ENCODE measurements at places on chromosomes 7 and 10.

DNA sequence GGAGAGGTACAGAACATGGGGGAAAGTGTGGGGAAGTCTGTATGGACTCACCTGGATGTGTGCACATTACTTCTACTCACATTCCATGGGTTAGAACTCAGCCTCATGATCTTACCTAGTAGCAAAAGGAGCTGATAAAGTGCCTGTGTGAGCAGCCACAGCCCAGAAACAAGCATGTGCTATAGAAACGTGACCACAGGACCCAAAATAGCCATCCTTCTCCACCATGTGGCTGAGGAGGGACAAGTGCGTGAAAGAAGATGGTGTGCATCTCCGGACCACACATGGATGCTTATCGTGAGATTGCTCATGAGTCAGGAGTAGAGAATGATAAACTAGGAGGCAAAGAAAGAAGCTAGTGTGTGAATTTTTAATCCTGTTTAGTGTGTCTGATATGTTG, 336.4 kb upstream of the PLXDC2 start:
- DNase-seq: no peak

DNA sequence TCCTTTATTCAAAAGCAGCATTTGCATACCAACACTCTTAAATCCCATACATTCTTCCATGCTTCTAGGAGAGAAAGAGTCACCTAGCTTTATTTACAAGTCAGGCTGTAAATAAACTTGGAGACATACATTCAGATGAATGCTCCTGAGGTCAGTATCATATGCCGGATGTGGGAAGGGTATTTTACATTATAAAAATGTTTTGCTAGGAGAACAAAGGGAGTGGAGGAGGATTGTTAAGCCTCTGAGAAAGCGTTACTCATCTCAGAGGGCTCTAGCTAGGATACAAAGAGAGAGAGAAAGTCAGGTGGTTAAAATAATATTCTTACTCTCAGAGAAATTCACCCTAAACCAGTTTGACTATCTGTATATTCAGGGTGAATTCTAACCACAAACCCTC, 300.9 kb upstream of the NPSR1 start:
- no peak for DNase-seq

- no peak for DNase-seq
Measured at GRCh38 chr10:34697351-34698247, 117.5 kb downstream of the PARD3 start.

- DNase-seq: no peak
Measured at GRCh38 chr7:91850455-91850854, 30.0 kb downstream of the MTERF1 start.

DNA sequence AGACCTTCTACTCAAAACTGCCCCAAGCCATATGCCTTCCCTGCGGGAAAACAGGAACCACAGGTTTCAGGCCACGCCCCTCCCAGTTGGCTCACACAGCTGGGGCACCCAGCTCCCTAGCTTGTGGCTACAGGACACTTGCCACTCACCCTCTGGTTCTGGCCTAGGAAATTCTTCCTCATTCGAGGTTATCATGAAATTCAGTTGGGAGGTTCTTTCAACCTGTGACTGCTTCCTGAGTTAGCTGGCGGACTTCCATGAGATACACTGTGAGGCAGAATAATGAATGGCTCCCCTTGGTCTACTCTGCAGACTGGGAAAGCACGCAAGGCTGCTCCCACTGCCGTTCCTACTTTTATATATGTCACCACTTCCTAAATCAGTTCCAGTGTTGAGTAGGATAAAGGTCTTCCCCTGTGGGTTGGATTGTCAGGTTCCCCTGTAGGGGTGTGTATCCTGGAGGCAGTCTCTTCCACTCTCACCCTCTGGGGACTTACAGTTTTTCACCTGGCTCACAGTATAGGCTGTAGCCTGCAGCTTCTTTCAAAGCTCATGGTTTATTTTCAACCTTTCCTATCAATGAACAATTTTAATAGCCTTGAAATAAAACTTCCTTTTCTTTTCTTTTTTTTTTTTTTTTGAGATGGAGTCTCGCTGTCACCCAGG, 37.0 kb downstream of the GPR22 start:
- no peak for DNase-seq

DNA sequence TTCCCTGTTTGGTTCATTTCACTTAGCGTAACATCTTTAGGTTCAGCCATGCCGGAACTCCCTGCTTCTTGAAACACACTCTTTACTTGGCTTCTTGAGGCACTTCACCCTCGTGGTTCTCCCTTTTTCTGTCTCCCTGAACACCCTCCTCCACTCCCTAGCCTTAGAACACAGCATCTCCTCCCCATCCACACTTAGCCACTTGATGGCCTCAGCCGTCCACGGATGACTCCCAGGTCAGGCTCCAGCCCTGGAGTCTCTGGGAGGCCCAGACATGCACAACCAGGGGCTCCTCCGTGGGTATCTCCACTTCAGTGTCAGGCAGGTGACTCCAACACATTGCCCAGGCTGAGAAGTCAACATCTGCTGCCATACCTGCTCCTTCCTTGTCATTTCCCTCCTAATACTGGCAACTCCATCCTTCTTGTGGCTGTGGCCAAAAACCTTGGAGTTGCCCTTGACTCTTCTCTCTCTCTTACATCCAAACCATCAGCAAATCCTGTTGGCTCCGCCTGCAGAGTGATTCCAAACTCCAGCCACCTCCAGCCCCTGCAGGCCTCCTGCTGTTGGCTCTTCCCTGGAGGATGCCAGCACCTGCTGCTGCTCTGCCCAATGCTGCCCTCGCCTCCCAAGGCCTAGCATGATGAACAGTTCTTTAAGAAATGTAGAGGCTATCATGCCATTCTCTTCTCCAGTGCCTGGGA, 8.4 kb upstream of the INMT start:
- no peak for DNase-seq

GRCh38 chr7:25289518-25289917, 61.2 kb upstream of the NPVF start:
- no peak for DNase-seq

DNA sequence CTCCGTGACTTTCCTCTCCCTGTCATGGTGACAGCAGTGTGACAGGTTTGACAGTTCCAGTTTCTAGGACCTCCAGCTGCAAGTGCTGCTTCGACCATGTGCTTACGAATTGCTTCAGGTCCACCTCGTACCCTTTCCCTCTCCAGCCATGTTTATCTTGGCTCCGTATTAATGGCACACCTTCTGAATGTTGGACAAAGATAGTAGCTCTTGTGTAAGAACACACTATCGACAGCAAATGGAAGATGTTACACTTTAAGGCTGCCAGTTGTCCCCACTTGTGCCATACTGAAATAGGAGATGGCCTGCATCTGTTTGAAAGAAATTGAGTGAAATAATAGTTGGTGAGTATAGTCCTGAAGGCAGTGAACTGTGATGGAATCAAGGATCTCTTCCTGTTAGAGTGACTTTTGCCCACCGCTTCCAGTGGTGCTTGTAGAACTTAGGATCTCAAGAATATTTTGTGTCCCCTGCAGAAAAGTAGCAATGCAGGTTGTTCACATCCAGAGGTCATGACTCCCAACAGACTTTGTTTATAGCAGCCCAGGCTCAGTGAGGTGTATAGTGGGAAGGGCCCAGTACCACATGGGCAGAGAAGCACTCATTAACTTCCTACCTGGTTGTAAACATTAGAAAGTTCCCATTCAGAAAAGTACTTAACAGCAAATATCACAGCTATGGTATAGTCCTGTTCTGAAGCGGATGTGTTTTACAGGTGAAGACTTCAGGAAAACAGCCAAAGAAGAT, 629.7 kb upstream of the GALNT17 start:
- DNase-seq: no peak

GRCh38 chr7:48471196-48471595, 299.9 kb downstream of the ABCA13 start:
- no peak for DNase-seq

DNA sequence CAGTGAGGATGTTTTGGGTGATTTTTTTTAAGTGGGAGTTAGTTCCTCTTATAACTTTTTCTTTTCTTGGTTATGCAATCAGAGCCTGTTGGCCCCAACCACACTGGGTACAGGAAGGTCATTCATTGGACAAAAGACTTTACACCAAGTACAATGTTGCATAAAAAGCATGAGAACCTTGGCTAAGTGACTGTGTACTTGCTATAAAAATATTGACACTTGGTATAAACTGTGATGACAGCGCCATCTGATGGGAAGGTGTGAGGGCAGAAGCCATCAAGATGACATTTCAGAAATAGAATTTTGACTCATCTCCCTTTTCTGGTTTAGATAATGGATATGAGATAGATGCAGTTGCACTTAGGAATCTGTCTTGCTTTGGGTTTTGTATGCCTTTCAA, 126.4 kb upstream of the CCDC6 start:
- peak; percentile 29 for DNase-seq

DNA sequence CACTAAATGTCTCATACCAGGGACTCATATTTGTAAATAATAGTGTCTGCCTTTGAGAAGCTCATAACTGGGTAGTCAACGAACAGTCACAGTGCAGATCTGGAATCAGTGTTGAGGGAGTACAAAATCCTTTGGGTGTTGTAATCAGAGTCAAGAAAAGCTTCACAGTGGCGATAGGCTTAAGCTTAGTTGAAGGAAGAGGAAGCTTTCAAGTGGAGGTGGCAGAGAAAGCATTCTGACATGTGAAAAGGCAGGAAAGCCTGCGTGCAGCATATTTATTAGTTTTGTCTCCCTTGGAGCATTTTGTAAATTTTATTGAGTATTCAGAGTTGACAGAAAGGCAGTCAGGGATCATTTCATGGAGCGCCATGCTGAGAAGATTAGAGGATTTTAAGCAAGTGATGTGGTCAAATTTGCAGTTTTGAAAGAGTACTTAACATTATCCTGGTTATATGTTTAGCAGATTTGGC, 104.9 kb downstream of the ADK start:
- DNase-seq: no peak

DNA sequence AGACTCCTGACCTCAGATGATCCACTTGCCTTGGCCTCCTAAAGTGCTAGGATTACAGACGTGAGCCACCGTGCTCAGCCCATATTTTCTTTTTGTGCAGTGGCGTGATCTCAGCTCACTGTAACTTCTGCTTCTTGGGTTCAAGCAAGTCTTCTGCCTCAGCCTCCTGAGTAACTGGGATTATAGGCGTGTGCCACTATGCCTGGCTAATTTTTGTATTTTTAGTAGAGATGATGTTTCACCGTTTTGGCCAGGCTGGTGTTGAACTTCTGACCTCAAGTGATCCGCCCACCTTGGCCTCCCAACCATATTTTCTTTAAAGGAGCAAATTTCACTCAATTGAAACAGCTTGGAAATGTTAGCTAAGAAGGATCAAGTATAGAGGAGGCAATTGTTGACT, 16.5 kb downstream of the GBF1 start:
- DNase-seq: no peak

- DNase-seq: no peak
Measured at GRCh38 chr7:135208102-135208793, 3.1 kb downstream of the WDR91 start.

DNA sequence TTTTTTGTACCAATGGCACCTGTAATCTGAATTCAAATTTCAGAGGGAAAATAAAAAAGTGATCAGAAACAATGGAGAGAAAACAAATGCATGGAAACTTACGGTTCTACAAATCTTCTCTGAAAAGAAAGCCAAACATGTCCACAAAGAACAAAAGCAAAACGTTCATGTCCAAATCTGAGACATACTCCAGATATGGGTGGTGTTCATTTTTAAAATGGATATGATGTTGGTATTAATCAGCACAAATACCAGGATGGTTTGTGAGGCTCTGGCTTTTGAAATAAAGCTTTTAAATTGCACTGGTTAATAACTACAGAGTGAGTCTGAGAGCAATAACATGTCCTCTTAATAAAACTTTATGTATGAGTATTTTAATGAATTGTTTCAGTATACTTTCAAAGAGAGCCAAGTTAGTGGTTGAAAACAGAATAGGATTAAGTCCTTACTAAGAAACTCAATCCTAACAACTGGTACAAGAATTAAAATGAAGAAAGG, 366.4 kb downstream of the INHBA start:
- DNase-seq: no peak

GRCh38 chr7:69708857-69709256, 110.6 kb downstream of the AUTS2 start:
- no peak for DNase-seq

DNA sequence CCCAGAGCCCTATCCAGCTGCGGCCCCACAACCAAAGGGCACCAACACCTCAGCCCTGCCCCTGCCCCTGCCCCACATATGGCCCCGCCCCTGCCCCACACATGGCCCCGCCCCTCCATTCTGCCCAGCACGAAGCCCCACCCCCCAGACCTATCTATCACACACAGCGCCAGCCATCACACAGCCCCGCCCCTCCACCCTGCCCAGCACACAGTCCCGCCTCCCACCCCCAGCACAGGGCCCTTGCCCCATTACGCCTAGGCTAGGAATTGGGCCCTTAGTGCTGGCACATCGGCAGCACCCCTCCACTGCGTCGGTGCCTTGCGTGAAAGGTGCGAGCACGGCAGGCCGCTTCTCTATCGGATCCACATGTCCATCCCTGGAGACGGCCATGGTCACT, 126.8 kb downstream of the MAD1L1 start:
- DNase-seq: no peak

GRCh38 chr10:130495891-130496636, 359.9 kb downstream of the GLRX3 start:
- no peak for DNase-seq

DNA sequence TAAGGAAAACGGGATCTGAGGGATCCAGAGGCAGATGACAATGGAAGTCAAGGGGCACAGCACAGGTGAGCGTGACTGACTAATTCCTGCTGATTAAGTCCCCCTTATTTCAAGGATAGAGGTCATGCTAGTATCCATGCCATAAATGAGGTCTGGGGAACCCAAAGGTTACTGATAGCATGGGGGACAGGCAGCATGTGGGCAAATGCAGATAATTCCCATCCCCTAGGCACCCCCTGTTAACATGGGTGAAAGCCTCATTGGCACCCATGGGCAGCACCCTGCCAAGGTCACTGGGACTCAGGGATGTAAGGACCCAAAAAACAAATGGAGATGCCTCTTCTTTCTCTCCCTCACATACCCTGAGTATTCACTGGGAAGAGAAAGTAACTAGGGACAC, 139.7 kb downstream of the WDR11 start:
- no peak for DNase-seq

GRCh38 chr10:88111294-88111693, 247.9 kb downstream of the PTEN start:
- no peak for DNase-seq

DNA sequence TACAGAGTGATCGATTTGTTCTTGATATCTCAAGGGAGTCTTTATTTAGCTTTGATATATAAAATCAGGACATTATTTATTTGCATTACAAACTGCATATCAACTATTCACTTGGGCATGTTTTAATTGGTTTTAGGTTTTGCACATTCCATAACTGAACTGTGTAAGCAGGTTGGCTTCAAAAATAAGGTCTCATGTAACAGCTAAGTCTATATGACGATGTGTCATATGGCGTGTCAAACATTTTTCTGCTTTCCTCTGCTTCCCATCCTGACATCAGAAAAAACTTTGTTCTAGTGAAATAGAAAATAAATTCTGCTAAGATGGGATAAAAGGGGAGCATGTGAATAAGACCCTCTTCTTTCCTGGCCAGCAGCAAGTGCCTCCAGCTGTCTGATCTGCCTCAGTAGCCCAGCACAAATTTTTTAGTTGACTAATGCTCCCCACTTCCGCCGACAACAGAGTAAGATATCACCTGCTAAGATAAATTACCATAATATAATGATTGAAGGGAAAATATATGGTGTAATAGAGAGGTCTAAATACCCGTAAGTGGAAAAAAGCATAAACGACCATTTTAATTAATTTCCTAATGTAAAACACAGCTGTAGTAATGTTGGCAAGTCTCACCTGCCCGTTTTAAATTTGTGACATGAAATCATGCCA, 180.5 kb downstream of the TAX1BP1 start:
- no peak for DNase-seq

All from activated CD4-positive, alpha-beta T cell treated with anti-CD3 and anti-CD28 coated beads for 4 hours (primary cell).